Stimulated activated CD8-positive, alpha-beta memory T cell treated with anti-CD3 and anti-CD28 coated beads, Interleukin-12 subunit alpha, Interleukin-12 subunit beta, amount 100 ng/mL, for 1 hour (primary cell): ENCODE measurements at places on chromosomes 6 and 20.

DNA sequence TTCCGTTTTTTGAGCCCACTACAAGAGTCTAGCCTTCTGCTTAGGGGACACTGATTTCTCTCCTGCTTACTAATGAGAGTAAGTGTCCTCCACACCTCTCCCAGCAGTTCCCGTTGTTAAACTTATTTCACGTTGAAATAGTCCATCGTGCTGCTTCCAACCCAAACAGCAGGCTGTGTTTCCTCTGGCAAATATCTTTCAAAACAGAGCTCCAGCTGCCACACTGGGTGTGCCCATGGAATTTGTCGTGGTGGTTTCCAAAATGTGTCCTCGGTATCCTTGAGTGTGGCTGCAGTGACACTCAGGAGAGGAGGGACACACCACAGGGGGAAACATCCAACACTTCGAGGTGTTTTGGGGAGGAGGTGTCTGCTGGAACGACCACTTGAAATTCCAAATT is 176.5 kb upstream of the RALGAPA2 start:
- DNase-seq = no peak

GRCh38 chr6:30974490-30975252 is 8.8 kb upstream of the MUC21 start:
- no peak for DNase-seq

DNA sequence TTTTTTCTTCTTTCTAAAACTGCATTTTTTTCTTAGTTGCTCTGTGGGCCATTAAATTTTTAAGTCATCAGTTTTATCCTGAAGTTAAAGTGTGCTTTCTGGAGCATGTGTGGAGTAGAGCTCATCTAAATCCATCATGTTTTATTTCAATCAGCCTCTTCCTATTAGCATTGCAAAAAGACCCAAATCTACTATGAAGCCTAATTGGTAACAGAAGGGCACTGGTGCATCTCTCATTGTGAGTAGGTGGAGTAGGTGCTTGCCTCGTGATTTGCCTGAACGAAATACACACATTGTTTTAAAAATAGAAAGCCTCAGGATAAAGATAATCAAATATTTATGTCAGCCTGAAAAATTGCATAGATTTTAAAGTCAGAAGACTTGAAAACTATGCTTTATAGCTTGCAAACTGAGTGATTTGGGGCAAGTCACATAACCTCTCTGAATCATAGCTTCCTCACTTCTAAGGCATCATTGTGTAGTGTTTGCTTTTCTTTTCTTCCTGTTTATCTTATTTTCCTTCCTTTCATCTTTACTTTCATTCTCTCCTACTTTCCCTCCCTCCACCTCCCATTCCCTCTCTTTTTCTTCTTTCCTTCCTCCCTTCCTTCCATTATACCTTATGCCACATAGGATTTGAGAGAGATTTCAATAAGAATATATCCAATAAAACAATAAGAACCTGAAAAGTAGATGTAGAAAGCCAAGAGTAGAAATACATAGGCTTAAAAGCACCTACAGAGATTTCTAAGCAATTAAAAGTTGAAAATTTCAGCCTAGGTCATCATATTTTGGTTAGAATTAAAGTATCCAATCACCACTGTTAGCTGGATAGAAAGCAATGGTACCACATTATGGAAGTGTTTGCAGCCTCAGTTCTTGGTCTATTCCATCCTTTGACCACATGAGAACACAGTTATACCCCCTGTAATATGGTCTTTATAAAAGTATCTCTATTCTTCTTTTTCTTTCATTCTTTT is 49.6 kb upstream of the RNF146 start:
- DNase-seq = no peak

DNA sequence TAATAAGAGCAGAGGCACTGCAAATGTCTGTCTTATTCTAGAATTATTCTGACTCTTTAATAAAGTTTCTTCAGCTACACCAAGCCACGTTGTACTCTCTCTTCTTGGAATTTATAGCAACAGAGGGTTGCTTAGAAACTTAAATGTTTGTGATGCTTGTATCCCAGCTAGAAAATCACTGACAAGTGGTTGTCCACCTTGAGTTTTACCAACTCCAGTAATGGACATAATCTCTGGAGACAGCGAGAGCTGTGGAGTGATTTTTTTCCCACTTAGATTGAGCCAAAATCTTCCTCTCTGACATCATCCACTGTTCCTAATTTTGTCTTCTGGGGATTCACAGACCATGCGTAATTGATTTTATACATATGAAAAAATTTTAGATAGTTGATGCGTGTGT is 8.0 kb downstream of the ECT2L start:
- DNase-seq = no peak

DNA sequence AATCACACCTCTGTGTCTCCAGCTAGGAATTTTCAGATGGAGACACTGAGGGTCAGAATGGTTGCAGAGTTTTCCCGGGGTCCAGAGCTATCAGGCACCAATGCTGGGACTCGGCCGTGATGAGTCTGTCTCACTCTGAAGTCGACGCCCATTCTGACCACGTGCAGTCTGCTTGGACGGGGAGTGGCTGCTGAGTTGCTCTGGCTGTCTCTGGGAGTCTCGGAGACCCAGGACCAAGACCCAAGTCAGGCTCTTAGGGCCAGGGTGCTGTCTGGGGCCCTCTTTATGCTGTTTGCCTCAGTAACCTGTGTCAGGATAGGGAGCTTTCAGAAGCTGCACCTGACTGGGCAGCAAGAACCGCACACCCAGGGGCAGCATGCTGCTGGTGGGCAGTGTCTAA is 4.6 kb downstream of the IP6K3 start:
- no peak for DNase-seq

- no peak for DNase-seq
These were observed 3.9 kb downstream of the FKBP1A start for GRCh38 chr20:1388741-1389483.

DNA sequence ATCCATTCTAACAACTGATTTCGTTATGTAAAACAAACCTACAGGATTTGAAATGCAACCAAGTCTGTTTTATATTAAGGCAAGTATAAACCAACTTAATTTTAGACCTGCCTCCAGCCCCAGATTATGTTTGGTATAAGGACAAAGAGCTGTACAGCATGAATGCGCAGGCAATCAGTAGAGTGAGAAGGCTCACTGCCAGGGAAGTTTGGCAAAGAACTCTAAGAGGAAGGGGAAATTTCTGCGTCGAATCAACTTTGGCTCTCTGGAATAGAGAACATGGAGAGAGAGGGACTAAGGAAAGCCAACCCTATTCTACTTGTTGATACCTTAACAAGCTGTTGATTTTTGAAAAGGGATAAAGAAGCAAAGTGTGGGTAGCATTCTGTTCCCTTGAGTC is 96.9 kb upstream of the FOXO3 start:
- DNase-seq = no peak

DNA sequence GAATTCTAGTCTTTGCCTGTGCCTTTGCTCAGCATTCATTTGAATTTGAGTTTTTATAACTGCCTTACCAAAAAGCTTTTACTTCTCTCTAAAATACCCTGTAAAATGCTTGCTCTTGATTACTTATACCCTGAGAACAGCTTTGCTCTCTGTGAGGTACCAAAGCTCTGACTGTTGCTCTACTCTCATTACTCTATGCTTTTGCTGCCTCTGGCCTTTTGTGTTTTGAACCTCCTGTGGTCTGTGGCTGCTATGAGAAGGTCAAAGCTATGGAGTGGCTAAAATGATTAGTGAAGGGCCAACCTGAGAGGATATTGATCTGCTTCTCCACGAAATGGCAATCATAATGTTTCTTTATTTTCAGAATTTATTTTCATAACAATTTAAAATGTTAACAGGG is 375.6 kb upstream of the IMPG1 start:
- DNase-seq = no peak

- no peak for DNase-seq
These were observed 17.2 kb upstream of the TAGAP start for GRCh38 chr6:159061805-159062563.

GRCh38 chr20:62598761-62599194 is 43.5 kb upstream of the SLCO4A1 start:
- DNase-seq = no peak

GRCh38 chr20:4183361-4183760 is 168.0 kb upstream of the RNF24 start:
- DNase-seq = no peak

- no peak for DNase-seq
These were observed 116.6 kb downstream of the FOXC1 start for GRCh38 chr6:1726341-1726768.

DNA sequence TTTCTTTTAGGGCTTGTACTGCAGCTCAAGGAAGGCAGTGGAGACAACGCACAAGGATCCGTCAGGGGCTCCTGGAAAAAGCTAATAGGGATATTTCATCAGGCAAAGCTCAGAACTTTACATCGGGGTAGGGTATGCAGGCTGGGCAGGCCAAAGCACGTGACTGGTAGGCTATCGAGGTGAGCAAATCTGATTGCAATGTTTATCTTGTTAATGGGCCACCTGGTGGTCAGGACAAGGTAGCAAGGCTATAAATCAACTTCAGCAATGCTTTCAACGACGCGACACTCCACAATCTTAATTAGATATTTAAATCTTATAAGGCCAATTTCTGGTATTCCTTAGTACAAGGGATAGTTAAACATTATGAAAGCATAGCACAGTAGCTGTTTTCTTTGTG is 1302.8 kb upstream of the EYS start:
- DNase-seq = no peak

DNA sequence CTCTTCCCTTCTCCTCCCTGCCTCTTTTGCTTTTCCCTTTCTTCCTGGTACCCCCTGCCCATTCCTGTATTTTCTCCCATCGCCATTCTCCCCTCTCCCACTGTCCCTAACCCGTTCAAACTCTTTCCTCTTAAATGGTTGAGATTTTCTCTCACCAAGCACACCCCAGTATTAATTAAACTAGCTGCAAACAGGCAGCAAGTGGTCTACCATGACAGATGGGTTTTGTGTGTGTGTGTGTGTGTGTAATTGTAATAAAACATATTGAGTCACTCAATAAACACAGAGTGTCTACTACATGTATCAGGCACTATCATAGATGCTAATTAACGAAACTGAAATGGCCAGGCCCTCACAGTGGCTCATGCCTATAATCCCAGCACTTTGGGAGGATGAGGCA is 6.7 kb downstream of the RAET1E start:
- DNase-seq = no peak

- DNase-seq = no peak
These were observed 978 bp downstream of the WFDC6 start for GRCh38 chr20:45538209-45538799.
